ENCODE measurements at places on chromosomes 5 and 9. TPM values are rescaled to one million over a fixed set of nuclear protein-coding genes. Genes with fewer than 3 reads are reported as not detected.
A peak's percentile ranks its signal among the peaks of the same experiment; 100 is the strongest.

COL27A1 gene
- total RNA-seq, result 21.6 TPM

PAEP gene
- total RNA-seq, result not detected

PIP5K1B gene
- total RNA-seq, result not detected

- no peaks in the 10 kb centered on the region for H3K4me1 ChIP-seq
- no peaks in the 10 kb centered on the region for H3K36me3 ChIP-seq
- no peak for DNase-seq
- no peak overlapping the region for H3K4me3 ChIP-seq
- H3K27ac ChIP-seq, result no peak overlapping the region
- H3K27me3 ChIP-seq, result no peaks in the 10 kb centered on the region
These were observed 44.1 kb upstream of the OLFM1 start for GRCh38 chr9:135043345-135043744.

CSF2 gene
- total RNA-seq, result not detected

DNA sequence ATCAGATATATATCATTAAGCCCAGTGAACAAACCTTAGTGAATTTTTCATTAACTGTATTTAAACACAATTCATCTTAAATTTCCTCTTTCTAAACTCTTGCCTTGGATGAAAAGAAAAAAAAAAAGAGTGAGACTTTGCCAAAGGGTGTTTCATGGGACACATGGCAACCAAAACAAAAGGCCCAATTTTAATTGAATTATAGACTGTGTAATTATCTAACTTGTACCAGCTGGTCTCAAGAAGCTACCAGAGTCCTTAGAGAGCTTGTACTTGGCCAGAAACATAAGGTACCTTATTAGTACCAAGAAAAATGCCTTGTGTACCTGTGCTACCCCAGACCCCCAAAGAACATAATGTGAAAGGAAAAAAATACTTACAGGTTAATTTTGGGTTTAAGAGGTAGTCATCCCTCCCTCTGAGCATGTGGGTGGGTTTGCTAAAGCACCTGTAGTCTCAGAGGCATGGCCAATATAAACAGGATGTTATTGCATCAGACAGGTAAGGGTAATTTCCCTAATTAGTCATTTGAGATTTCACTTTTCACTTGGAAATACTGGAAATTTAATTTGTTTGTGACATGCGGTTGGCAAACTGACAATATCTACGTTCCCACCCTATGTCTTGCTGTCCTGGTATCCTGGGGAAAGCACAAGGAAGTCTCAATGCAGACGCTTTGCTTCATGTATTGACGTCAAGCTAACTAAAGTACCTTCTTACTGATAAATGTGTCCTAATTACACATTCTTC lies 90.1 kb downstream of the SNCAIP start:
- no peak for DNase-seq
- H3K4me3 ChIP-seq, result no peak overlapping the region
- H3K4me1 ChIP-seq, result no peaks in the 10 kb centered on the region

PRDM9 gene
- total RNA-seq, result not detected

DNA sequence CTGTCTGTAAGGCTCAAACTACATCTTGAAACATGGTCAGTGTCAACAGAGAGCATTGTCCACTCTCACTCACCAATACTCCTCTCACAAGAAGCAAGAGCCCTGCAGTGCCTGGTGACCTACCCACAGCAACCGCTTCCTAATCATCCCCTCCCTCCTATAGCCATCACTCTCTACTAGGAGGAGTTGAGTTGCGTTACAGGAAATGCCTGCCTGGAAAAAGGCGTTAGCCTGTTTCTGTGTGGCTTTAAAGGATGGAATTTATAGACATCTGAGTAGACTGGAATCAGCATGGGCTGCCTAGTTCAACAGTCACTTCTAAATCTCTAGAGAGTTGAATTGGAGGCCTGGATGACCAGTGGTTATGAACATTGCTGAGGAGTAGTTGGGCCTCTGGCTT lies 108.3 kb upstream of the FER start:
- H3K27ac ChIP-seq, result no peak overlapping the region
- no peaks in the 10 kb centered on the region for H3K27me3 ChIP-seq
- H3K4me3 ChIP-seq, result no peak overlapping the region
- H3K36me3 ChIP-seq, result no peaks in the 10 kb centered on the region

- no peaks in the 10 kb centered on the region for H3K36me3 ChIP-seq
- H3K27ac ChIP-seq, result no peak overlapping the region
- H3K4me3 ChIP-seq, result no peak overlapping the region
- no peaks in the 10 kb centered on the region for H3K27me3 ChIP-seq
- no peaks in the 10 kb centered on the region for H3K4me1 ChIP-seq
- no peak for DNase-seq
These were observed 532.1 kb downstream of the PDE4D start for GRCh38 chr5:59361454-59361853.

BHMT2 gene
- 300 TPM for total RNA-seq

LCN9 gene
- not detected for total RNA-seq

- H3K27me3 ChIP-seq, result no peaks in the 10 kb centered on the region
- H3K27ac ChIP-seq, result peak overlapping the region; percentile 62
- H3K4me3 ChIP-seq, result no peak overlapping the region
- H3K36me3 ChIP-seq, result no peaks in the 10 kb centered on the region
These were observed 232.5 kb downstream of the ARHGAP26 start for GRCh38 chr5:143002459-143003327.

- no peaks in the 10 kb centered on the region for H3K27me3 ChIP-seq
- no peaks in the 10 kb centered on the region for H3K36me3 ChIP-seq
- no peak for DNase-seq
- no peak overlapping the region for H3K4me3 ChIP-seq
- H3K4me1 ChIP-seq, result no peaks in the 10 kb centered on the region
These were observed 53.6 kb downstream of the SAXO1 start for GRCh38 chr9:18979367-18979766.

- peaks cover 19% of the 10 kb centered on the region for H3K4me1 ChIP-seq
- H3K4me3 ChIP-seq, result no peak overlapping the region
- no peak for DNase-seq
- H3K27me3 ChIP-seq, result no peaks in the 10 kb centered on the region
These were observed 154.4 kb downstream of the ERCC6L2 start for GRCh38 chr9:96029722-96030530.

PCDHGA4 gene
- 0.51 TPM for total RNA-seq

GRCh38 chr5:75640826-75641225 lies 29.6 kb downstream of the ANKDD1B start:
- no peaks in the 10 kb centered on the region for H3K36me3 ChIP-seq
- no peaks in the 10 kb centered on the region for H3K27me3 ChIP-seq

All from right lobe of liver (tissue), 6 donors.